ENCODE measurements at places on chromosomes 1 and 21.

- DNase-seq, result no peak
Observed at GRCh38 chr1:232995189-232995588, 44.8 kb downstream of the NTPCR start.

GRCh38 chr1:206967096-206967849 lies 3.0 kb downstream of the FCAMR start:
- DNase-seq, result no peak

DNA sequence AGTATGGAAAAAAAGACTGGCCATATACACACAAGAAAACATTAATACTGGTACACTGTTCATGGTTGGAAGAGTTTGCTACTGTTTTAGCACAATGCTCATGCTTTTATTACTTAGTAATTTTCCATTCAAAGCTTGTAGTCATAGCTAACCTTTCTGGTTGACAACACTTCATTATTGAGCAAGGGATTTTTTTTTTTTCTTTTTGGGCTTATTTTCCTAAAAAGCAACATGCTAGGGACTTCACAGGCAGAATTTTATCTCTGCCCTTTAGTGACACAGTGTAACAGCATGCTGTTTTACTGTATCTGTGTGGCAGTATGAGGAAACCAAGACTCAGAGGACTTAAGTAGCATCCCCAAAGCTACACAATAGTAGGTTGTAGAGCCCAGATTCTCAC lies 58.5 kb downstream of the FGGY start:
- no peak for DNase-seq

DNA sequence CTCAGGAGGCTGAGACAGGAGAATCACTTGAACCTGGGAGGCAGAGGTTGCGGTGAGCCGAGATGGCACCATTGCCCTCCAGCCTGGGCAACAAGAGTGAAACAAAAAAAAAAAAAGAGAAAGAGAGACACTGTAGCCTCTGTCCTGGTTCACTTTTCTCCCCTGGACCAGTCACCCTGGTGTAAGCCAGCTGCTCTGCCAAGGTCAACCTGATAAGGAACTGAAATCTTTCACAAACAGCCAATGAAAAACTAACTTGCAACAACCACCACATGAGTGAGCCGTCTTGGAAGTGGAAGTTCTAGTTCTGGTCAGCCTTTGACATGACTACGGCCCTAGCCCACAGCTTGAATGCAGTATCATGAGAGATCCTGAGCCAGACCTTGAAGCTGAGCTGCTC lies 36.8 kb upstream of the CXADR start:
- DNase-seq, result no peak

GRCh38 chr1:104294259-104294658 lies 544.6 kb downstream of the AMY1C start:
- DNase-seq, result no peak

GRCh38 chr1:21278208-21278859 lies 11.9 kb downstream of the ECE1 start:
- no peak for DNase-seq

- no peak for DNase-seq
Observed at GRCh38 chr21:23160914-23161313, 2162.7 kb downstream of the NCAM2 start.

DNA sequence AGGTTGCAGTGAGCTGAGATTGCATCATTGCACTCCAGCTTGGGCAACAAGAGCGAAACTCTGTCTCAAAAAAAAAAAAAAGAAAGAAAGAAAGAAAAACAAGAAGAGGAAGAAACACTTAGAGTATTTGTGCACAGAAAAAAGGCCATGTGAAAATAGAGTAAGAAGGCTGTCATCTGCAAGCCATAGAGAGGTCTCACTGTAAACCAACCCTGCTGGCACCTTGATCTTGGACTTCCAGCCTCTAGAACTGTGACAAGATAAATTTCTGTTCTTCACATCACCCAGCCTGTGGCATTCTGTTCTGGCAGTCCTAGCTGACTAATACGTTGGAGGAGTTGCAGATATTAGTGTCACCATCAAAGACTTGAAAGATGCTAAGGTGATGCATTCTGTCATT lies 12.1 kb upstream of the ZDHHC18 start:
- DNase-seq, result no peak

DNA sequence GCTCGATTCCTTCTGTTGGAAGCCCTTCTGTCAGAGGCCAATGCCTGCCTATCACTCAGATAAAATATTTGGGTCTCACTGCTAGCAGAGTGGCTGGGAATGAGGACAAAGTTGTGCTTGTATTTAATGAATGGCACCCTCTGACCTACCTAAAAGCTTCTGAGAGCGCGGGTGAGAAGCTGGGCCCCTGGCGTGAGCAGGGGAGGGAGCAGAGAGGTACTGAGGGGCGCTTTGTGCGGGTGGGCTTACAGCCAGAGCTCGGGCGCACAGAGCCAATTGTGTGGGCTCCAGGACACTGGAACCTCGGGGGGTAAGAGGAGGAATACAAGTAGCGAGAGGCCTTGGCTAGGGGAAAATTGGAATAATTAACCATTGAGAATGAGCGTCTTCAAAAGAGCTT lies 32.3 kb downstream of the PCAT6 start:
- no peak for DNase-seq

- DNase-seq, result no peak
Observed at GRCh38 chr21:14877581-14878228, 187.1 kb downstream of the NRIP1 start.

GRCh38 chr1:60864722-60865121 lies 217.6 kb upstream of the NFIA start:
- DNase-seq, result no peak

DNA sequence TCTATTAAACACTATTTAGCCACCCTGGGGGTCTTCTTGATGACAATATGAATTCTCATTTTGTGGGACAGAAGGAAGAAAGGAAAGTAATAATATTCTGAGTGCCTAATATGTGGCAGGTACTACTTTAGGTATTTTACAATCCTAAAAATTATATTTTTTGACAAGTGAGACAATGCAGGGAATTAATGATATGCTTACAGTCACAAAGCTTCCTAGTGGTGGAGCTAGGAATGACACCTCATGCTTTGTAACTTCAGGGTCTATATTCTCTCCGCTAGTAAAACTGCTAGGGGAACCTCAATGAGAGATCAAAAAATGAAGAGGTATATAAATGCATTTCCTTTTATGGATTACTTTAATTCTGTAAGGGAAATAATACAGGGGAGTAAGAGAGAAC lies 44.3 kb downstream of the TPR start:
- no peak for DNase-seq

DNA sequence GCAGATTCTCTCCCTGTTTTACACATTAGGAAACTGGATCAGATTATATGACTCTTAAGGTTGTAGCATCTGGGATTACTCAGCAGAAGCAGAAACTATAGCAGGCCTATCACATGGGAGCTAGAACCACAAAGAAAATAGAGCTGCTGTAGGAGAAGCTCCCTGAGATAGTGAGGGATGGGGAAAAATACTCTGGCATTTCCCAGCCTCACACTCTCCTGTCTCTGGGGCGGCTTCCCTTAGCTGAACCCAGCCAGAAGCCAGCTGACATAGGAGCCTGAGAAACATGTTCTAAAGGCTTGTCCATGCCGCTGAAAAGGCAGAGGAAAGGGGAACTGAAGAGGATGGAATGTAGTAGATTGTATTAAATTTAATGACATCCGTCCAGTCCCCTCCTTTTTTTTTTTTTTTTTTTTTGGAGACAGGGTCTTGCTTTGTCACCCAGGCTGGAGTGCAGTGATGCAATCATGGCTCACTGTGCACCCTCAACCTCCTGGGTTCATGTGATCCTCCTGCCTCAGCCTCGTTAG lies 76.8 kb upstream of the DNAJC6 start:
- no peak for DNase-seq

DNA sequence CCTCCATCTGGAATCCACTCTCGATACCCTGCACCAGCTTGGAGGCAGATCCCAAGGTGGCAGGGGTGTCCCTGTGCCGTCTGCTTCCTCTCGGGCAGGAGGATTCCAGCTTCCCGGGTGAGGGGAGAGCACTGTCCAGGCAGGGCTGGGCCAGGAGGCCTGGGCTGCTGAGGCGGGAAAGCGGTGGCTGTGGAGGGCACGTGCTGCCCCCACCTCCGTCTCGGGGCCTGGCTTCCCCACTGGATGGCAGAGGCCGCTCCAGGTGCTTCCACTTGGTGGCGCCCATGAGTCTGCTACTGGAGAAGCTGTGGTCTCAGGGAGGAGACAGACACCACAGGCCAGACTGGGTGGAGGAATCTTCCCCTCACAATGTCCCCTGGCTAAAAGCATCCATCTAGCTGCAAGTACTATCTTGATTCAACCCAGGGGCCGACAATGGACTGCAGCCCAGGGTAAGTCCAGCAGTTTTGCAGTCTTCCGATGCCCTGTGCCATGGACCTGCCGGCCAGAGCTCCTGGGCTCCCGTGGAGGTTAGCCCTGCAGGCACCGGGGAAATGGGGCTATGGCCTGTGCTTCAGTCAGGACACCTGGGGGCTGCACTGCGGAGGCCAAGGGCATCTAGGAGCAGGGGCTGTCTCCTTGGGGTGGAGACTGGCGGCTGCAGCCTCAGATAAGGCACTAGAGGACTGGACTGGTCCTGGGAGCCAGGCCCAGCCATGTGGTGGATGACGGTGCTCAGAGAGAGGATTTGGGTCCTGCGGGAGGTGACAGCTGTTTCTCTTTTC lies 41.3 kb upstream of the EIF4G3 start:
- no peak for DNase-seq

DNA sequence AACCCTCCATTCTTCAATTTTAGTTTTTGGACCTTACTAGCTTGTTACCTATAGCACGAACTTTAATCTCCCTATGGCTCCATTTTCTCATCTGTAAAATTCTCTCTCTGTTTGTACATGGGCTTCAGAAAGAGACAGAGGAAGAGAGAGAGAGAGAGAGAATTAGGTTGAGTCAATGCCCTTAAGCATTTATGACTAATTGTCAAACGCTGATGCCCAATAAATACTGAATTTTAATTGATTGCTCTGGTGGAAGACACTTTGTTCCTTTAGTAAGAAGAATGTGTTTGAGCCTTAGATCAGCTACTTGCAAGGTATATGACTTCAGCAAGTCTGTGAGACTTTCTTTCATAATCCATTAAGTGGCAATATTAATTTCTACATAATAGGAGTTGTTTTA lies 743.1 kb upstream of the ADGRL4 start:
- DNase-seq, result no peak

- DNase-seq, result no peak
Observed at GRCh38 chr1:229273507-229274232, 2.8 kb downstream of the RAB4A start.

DNA sequence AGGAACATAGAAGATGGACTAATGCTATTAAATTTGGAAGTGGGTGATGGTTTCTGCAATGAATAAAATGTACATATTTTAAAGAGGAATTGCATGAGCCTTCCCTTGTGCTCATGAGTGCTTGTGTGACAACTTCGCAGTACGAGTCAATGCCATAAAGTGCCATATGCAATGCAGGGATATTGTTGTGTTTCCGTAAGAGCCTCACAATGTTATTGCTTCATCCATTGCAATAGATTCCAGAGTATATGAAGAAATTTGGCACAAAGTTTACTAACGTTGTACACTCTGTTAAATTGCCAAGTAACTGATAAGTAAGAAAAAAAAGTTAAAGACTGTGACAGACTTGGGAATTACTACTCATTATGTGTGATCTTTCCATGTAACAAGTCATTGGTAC lies 22.3 kb downstream of the BTG3 start:
- no peak for DNase-seq

GRCh38 chr1:109807402-109807801 lies 43.7 kb upstream of the EPS8L3 start:
- DNase-seq, result no peak

- DNase-seq, result no peak
Observed at GRCh38 chr1:91700771-91701471, 185.0 kb downstream of the TGFBR3 start.

- DNase-seq, result no peak
Observed at GRCh38 chr1:62025892-62026291, 168.8 kb upstream of the L1TD1 start.

DNA sequence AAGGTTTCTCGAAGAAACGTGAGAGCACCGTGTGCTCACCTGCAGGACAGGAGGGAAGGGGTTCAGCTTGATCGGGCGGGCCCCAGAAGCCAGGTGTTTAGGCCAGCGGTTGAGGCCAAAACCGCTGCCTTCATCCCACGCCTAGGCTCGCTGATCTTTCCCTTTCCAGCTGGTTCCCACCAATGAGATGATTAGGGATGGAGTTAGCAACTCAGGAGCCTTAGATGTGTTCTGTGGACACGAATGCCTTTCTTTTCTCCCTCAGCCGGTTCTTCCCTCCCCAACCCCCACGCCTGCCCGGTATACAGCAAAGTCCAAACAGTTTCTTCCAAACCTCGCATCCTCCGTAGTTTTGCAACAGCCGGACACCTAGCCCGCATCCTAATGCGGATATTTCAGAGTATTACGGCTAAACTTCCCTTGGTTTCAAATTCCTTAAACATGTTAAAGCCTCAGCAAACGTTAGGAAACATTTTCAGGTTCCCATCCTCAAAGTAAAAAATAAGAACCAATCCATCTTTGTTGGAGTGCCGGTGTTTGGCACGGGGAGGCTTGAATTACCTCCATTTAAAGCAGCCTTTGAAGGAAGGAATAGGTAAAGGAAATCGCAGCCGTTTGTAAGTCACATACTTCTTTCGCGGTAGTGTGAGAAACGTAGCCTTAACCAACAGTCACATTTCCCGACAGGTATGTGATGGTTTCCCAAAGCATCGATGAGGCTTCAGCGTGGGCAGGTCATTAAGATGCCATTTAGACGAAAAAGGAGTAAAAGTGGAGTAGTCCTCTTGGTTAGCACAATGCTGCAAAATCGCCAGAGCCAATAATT lies 1.1 kb downstream of the LRRC8C start:
- no peak for DNase-seq

DNA sequence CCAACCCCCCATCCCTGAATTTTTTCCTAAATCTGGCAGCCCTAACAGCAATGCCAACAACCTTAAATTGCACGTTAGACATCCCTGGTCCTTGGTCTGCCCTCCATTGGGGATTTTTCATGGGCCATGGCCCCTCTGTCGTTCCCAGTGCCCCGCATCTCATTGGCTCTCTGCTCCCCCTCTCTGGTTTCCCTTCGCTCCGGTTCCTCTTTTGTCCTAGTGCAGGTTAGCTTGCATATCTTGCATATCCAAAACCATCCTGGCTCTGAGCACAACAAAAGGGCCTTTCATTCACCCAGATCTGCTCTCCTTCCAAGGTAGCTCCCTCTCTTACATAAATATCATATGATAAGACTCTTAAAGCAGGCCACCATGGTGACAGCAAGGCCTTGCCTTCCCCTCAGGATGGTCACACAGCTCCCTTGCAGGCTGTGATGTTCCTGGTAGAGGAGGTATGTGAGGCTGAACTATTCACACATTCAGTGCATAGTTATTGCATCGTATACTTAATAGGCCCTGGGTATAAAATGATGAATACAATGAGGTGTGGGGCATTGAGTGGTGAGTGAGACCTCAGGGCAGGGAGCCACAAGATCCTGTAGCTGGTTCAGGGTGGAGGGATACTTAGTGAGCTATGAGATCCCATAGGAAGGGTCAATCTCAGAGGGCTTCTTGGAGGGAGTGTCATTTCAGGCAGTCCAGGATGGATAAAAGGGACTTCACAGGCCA lies 45.2 kb downstream of the TENT5C start:
- DNase-seq, result no peak

DNA sequence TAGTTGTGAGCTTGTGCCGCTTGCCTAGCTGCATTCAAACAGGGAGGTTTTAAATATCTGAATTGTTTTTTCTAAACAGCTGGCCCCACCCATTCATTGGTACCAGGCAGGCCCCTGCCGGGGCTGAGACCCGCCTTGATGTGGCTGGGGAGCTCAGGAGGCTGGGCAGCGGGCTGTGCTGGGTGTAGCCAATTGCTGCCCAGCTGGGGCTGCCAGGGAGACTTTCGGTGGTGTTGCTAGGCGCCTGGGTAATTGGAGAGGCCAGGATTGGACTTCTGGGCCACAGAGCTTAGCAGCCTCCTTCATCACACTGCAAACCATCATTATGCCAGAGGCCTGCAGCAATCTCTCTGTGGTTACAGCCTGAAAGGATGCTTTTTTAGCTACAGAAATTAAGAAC lies 12.2 kb downstream of the RHBDL2 start:
- DNase-seq, result no peak

All from cortex of kidney (tissue), 1 donor.